ENCODE measurements at places on chromosomes 6 and 20. TPM values are rescaled to one million over a fixed set of nuclear protein-coding genes. Genes with fewer than 3 reads are reported as not detected.

HRH3 gene
- 0.35 TPM for total RNA-seq

ULBP3 gene
- total RNA-seq = 3.9 TPM

POU5F1 gene
- total RNA-seq = 0.13 TPM

ZSCAN16 gene
- 4.8 TPM for total RNA-seq

DAAM2 gene
- 25.8 TPM for total RNA-seq

MOCS1 gene
- 5.8 TPM for total RNA-seq

All from muscle of leg (tissue), 16 donors.